Stimulated activated CD4-positive, alpha-beta T cell treated with anti-CD3 and anti-CD28 coated beads, Interleukin-12 subunit alpha, Interleukin-12 subunit beta, amount 100 ng/mL, for 24 hours (primary cell): ENCODE measurements at places on chromosomes 7 and 10.

DNA sequence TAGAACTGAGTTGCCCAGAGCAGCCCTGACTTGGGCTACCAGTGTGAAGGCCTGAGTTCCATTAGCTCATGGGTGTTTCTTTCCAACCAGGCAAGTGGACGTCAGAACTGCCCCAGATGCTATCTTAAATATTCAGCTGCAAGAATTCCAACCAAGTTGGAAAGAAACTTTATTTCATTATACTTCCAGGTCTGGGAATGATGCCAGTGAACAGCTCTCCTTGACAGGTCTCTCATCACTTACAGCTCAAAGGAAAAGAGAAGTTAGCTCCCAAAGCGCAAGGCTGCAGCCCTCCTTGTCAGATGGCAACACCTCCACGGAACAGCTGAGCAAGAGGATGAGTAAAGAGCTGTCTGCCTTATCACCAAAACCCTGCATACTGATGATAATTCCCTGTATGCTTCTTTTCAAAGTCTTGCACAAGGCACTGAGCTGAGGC, 255.5 kb upstream of the AOAH start:
- no peak for DNase-seq

- DNase-seq, result no peak
Observed at GRCh38 chr7:94109556-94109955, 105.4 kb upstream of the BET1 start.

DNA sequence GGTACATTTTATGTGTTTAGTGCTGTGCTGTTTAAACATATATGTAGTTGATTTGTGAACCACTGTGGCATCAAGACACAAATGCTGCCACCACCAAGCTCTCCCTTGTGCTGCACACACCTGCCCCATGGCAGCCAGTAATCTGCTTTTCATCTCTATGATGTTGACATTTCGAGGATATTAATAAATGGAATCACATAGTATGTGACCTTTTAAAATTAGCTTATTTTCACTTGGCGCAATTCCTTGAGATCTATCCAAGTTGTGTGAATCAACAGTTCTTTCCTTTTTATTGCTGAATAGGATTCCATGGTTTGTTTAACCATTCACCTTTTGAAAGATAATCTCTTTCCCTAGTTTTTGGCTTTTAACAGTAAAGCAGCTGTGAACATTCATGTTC, 73.1 kb downstream of the BMPR1A start:
- no peak for DNase-seq

- DNase-seq, result no peak
Observed at GRCh38 chr7:105648561-105649401, 67.5 kb upstream of the EFCAB10 start.

DNA sequence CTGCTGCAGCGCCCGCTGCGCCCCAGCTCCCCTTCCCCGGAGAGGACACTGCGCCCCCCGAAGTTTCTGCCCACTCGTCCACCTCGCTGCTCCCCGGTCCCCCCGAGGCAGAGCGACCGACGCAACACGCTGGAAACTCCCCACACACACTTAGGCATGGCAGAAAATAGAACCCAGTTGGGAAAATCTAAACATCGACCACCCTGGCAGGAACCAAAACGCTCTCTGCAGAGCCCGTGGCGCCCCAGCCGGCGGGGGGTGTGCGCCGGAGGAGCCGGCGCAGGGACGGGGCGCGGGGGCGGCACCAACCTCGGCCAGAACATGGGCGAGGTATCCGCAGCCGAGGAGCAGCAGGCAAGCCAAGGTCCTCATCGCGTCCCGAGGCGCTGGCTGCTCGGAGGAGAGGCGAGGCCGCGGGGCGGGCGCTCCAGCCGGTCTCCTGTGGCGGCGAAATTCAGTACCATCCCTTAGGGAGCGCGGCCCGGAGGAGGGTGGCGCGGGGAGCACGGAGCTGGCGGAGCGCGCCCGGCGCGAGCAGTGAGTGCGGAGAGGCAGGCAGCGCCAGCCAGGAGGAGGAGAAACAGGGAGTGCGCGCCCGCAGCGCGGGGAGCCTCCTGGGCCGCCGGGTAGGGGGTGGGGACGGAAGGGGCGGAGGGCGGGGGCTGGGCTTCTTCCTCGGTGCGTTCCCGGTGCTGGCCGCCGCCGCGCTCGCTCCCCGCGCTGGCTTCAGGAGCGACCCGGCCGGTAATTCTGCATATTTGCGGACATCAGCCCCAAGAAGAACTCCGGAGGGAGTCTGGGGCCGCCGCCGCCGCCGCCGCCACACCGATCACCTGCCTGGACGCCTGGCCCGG, 789 bp downstream of the PDGFA start:
- DNase-seq, result peak; percentile 56
